ENCODE measurements at places on chromosomes 7 and 10.

- DNase-seq, result no peak
Observed at GRCh38 chr10:110754375-110755105, 110.4 kb downstream of the RBM20 start.

- DNase-seq, result no peak
Observed at GRCh38 chr7:5296015-5296610, 13.4 kb downstream of the SLC29A4 start.

DNA sequence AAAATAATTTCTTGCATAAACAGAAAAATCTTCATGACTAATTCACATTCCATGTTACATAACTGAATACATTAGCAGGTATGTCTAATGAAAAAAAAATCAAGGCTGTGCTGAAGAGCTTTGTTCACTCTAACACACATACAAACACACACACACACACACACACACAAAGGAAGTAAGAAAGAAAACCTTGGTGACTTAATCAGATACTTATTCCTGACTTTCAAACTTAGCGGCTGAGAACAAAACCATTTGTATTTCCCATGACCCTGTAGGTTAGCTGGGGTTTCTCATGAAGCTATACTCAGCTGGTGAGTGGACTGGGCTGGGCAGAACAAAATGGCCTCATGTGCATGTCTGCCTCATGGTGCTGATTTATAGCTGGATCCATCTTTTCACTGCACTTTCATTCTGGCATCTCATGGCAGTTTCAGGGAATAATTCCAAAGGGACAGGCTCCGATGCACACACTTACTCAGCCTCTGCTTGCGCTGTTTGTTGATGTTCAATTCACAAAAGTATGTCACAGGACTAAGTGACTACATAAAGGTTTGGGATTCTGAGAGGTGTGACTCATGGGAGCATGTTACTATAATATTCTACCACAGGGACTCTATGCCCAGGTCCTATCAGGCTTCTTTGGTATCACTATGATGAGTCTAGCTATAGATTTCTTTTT is 161.2 kb downstream of the PCLO start:
- no peak for DNase-seq

- no peak for DNase-seq
Observed at GRCh38 chr10:3935933-3936359, 150.9 kb upstream of the KLF6 start.

DNA sequence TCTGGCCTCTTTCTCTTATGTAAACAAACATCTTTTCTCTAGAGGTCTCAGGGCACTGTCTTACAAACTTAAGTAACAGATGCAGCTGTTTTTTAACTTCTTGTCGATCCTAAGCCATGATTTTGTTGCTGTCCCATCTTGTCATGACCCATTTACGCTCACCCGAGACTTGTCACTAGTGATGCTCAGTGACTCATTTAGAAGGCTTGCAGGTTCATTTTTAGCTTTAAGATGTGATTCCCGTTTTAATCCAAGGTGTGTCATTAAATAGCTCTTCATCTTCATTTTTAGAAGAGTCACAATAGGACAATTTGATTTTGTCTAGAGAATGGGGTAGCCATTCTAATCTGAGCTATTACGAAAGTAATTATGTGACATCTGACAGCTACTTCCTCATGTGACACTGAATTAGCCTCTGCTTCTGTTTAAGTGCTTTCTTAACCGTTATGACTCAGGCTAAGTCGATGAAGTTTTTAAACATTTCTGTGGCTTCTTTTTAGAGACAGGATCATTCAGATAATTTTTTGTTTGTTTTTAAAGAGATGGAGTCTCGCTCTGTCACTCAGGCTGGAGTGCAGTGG is 42.7 kb downstream of the SPDYE5 start:
- DNase-seq, result peak; percentile 63

- DNase-seq, result no peak
Observed at GRCh38 chr10:1358860-1359625, 302.9 kb downstream of the WDR37 start.

GRCh38 chr10:13759168-13759567 is 172.4 kb downstream of the PRPF18 start:
- no peak for DNase-seq

DNA sequence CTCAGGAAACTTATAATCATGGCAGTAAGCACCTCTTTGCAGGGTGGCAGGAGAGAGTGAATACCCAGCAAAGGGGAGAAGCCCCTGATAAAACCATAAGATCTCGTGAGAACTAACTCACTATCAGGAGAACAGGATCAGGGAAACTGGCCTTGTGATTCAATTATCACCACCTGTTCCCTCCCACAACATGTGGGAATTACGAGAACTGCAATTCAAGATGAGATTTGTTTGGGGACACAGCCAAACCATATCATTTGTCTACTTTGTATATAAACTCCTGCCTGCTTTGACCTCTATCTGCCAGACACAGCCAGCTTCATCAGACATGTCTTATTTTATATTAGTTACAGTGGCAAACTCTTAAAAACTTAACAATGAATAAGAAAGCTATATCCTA is 50.4 kb downstream of the ARMC3 start:
- DNase-seq, result no peak

- DNase-seq, result peak; percentile 61
Observed at GRCh38 chr10:103416436-103417147, 20.2 kb downstream of the PDCD11 start.

- peak; percentile 96 for DNase-seq
Observed at GRCh38 chr10:15088428-15089261, at the start of gene ACBD7. Gene ACBD7, minus strand, starts transcription at chr10:15088776. Its CDS starts 48 bp downstream, at chr10:15088728.

DNA sequence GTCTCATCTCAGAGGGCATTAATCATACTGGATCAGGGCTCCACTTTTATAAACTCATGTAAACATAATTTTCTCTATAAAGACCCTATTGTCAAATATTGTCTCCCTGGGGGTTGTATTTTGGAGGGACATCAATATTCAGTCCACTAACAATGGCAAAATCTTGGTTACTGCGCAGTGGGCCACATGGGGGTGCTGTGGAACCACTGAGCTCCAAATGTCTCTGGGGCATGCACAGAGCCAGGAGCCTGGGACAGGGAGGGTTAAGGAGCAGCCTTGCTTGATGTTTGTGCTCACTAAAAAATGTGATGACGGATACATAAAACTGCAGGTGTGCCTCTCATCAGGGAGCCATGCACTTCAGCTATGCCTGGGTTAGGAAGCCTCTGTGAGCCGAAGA is 62.1 kb upstream of the PRSS58 start:
- DNase-seq, result peak; percentile 26

GRCh38 chr10:1384026-1384425 is 327.8 kb downstream of the WDR37 start:
- DNase-seq, result no peak

DNA sequence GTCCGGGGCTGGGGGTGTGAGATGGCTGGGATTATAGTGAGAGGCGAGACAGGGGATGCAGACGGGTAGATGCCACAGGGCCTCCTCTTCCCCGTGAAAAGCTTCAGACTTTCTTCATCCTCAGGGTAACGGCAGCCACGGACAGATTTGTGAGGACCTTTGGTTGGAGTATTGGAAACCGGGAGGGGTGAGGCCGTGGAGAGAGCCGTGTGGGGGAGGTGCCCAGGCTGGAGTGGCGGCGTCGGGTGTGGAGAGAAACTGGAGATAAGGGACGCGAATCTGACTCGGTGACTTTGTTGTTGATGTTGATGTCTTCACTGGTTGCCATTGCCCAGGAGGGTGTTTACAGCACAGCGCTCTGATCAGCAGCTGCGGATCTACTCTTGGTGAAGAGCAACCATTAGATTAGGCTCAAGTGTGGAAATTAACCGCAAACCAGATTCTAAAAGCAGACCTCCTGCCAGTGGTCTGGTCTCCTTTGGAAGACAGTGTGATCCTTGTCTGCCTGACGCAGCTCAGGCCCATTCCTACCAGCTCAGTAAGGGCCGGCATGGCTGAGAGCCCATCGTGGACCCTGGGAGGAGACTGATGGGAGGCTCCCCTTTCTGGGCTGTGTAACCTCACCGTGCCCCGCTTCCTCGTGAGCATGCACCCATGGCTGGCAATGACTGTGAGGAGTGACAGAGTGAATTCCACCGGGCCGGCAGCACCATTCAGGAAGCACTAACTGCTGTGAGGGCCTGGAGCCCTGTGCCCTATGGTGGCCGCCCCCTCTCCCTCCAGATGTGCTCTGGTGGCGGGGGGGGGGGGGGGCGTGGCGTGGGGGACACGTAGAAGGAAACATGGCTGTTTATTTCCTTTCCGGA is 90.3 kb downstream of the INPP5A start:
- DNase-seq, result peak; percentile 88

GRCh38 chr10:69241575-69241974 is 21.4 kb downstream of the HKDC1 start:
- DNase-seq, result peak; percentile 64

GRCh38 chr10:4767033-4767814 is 58.8 kb upstream of the AKR1E2 start:
- peak; percentile 32 for DNase-seq

DNA sequence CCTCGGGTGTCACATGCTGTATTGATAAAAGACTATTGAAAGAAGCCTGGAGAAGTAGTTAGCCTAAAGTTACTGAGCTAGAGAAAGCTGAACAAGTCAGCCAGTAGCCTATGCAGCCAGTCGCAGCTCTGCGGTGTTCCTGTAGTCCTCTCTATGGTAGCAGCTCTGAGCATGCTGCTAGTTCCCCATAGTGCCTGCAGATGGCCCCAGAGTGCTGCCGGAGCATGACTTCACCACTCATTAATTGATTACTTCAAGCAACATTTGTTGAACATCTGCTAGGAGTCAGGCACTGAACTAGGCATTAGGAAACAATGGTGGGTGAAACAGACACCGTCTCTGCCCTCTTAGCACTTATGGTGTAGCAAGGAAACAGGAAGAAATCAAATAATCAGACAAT is 422.7 kb downstream of the SORCS3 start:
- peak; percentile 32 for DNase-seq

DNA sequence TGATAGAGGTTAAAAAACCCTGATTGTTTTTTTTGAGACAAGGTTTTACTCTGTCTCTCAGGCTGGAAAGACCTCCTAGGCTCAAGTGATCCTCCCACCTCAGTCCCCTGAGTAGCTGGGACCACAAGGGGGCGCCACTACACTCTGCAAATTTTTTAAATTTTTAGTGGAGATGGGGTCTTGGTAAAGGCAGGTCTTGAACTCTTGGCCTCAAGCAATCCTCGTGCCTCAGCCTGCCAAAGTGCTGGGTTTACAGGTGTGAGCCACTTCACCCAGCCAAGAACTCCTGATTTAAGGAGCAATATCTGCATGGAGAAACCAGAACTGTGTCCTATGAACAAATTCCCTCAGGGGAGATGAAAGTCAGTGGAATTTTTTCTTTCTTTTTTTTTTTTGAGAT is 7.3 kb upstream of the KLHDC10 start:
- peak; percentile 17 for DNase-seq

All from AG20443 (cell line).